CD4-positive, alpha-beta T cell treated with Interferon gamma for 1 hour (primary cell): ENCODE measurements at places on chromosomes 6 and 20.

DNA sequence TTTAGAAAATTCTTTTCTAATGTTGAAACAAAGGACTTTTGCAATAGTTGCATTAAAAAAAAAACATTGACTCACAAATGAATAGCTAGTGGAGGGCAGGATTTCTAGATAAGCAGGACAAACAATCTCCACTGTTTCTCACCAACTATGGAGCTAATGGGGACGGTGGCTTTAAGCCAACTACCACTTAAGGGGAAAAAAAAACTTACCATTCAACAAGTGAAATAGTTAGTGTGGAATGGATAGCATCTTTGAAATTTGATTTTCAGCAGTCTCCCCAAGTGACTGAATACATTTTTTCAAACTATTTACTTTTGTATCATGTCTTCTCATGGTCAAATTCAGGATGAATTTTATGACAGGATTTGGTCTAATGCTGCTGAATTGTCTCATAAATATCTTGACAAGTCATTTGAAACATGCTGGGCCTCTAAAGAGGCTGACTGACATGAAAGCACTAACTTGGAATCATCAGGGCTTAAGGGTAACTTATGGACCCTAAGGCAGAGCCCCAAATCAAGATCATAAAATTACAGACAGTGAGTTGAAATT, 100.5 kb downstream of the EYA4 start:
- DNase-seq = no peak

- DNase-seq = no peak
Measured at GRCh38 chr6:17730078-17730704, 23.5 kb upstream of the NUP153 start.

- no peak for DNase-seq
Measured at GRCh38 chr6:87879132-87879861, 168.3 kb upstream of the SPACA1 start.

- DNase-seq = no peak
Measured at GRCh38 chr6:159193923-159194322, 24.7 kb downstream of the FNDC1 start.

GRCh38 chr20:63490416-63490815, 8.5 kb downstream of the EEF1A2 start:
- no peak for DNase-seq

- no peak for DNase-seq
Measured at GRCh38 chr6:20909621-20910020, 375.4 kb downstream of the CDKAL1 start.

DNA sequence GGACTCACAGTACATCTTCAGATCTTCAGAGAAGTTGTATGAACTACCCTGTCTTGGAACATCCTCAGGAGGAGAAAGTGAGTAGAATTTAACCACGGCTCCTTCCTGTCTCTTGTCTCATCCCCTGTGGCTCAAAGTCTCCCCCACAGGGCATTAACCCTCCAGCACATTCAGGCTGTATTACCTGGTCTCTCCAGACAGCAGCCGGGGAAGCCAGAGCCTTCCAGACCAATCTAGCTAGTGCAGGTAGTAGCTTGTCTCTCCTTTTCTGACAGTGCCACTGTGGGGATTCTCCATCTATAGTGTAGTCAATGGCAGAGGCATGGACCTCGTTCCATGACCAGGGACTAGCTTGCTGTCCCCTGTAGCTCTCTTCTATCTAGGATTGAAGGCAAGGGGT, 16.9 kb upstream of the ELMO2 start:
- DNase-seq = no peak

GRCh38 chr6:142376800-142377496, 75.1 kb downstream of the ADGRG6 start:
- DNase-seq = no peak
